A549 treated with AZD2906 at 1 μM for 4 hours (cell line): ENCODE measurements at places on chromosomes 4 and X. TPM values are rescaled to one million over a fixed set of nuclear protein-coding genes. Genes with fewer than 3 reads are reported as not detected.

Gene HAND2
- 0.21 to 0.41 TPM (median 0.24 TPM) in 5 replicates for total RNA-seq

Gene MAGEB1
- not detected in 5 replicates for total RNA-seq

Gene PLS3
- 155 to 233 TPM (median 176 TPM) in 5 replicates for total RNA-seq

Gene SLC6A8
- total RNA-seq = 11.5 to 14.1 TPM (median 13.2 TPM) in 5 replicates

Gene GPR50
- total RNA-seq = 0.11 to 0.40 TPM (median 0.20 TPM) in 5 replicates

Gene BBS12
- total RNA-seq = 2.1 to 2.9 TPM (median 2.6 TPM) in 5 replicates

Gene SOX3
- total RNA-seq = 0.03 TPM in 1 of 5 replicates, not detected in the others

Gene DCUN1D4
- 12.7 to 15.9 TPM (median 15.8 TPM) in 5 replicates for total RNA-seq

Gene DMP1
- total RNA-seq = 0.05 TPM in 1 of 5 replicates, not detected in the others

Gene RBM47
- total RNA-seq = 24.1 to 31.9 TPM (median 29.2 TPM) in 5 replicates

Gene SORBS2
- 0.63 to 1.2 TPM (median 0.67 TPM) in 5 replicates for total RNA-seq

Gene BCORL1
- 7.4 to 11.6 TPM (median 10.5 TPM) in 5 replicates for total RNA-seq
